Trophoblast cell (in vitro differentiated cells and primary cell): ENCODE measurements at places on chromosomes 16 and 17.

GRCh38 chr16:85312642-85313525, 200.6 kb upstream of the CIBAR2 start:
- no peaks in the 10 kb centered on the region for H3K36me3 ChIP-seq
- peak; percentile 35 for DNase-seq
- H3K27ac ChIP-seq, result no peak overlapping the region
- no peak overlapping the region for H3K4me3 ChIP-seq
- H3K27me3 ChIP-seq, result no peaks in the 10 kb centered on the region
- H3K4me1 ChIP-seq, result peaks cover 12% of the 10 kb centered on the region

DNA sequence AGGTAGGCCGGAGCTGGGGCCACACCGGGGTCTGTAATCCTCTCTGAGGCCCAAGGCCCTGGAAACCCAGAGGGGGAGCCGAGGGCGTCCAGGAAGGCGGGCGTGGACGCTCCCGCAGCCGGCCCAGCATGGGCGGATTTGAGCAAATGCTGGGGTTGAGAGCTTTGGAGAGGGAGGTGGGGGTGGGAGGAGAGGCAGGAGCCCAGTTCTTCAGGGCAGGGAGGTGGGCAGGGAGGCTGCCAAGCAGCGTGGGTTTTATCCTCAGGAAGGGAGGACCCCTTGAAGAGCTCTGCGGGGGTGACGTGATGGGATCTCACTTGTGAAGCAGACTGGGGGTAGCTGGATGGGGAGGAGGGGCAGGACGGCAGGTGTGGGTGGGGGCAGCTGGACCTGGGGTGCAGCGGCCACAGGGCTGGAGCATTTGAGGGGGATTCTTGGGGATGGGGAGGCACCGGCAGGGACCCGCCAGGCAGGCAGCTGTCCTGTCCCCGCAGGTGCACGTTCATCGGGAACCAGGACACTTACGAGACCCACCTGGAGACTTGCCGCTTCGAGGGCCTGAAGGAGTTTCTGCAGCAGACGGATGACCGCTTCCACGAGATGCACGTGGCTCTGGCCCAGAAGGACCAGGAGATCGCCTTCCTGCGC, 17.2 kb downstream of the TRAF7 start:
- no peaks in the 10 kb centered on the region for H3K4me1 ChIP-seq
- H3K4me3 ChIP-seq, result no peak overlapping the region
- no peak overlapping the region for H3K27ac ChIP-seq
- H3K36me3 ChIP-seq, result peaks cover 91% of the 10 kb centered on the region

DNA sequence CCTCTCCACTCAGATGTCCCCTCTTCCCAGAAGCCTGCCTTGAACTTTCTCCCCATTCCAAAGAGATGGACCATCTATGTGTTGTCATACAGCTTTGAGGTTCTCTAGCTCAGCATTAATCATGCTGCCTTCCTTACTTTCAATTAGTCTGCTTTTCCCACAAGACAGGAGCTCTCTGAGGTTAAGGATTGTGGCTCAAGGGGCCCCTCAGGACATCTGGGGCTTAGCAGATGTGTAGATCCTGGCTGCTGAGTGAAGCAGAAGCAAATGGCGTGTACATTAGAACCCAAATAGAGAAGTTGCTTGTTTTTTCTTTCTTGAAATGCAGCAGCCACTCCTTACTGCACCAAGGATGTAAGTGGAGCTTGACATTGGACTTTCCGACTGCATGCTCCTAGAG, 330.5 kb upstream of the TNRC6C start:
- DNase-seq, result no peak
- no peaks in the 10 kb centered on the region for H3K4me1 ChIP-seq
- H3K4me3 ChIP-seq, result no peak overlapping the region
- H3K27me3 ChIP-seq, result no peaks in the 10 kb centered on the region

DNA sequence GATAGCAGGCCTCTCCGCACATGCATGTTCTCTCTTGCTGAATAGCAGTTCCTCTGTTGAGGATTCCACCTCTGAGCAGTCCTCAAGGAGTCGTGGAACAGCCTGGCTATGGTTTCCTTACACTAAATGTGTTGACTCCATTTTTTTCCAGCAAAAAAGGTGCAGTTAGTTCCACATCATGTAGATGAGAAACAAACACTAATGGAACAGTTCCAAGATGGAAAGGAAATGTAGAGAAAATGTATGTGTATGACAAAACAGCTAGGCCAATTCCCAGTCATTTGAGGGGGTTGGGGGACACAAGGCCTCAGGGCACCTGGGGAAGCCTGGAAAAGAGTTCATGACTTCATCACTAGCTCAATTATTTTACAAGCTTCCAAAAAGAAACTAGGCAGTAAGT, 90.0 kb downstream of the CFDP1 start:
- H3K36me3 ChIP-seq, result no peaks in the 10 kb centered on the region
- H3K27me3 ChIP-seq, result no peaks in the 10 kb centered on the region
- H3K27ac ChIP-seq, result peak overlapping the region; percentile 100
- DNase-seq, result no peak
- peaks cover 29% of the 10 kb centered on the region for H3K4me1 ChIP-seq

GRCh38 chr16:24170407-24170806, 85.7 kb upstream of the CACNG3 start:
- H3K36me3 ChIP-seq, result no peaks in the 10 kb centered on the region
- no peak overlapping the region for H3K4me3 ChIP-seq
- H3K27ac ChIP-seq, result no peak overlapping the region
- no peak for DNase-seq
- H3K27me3 ChIP-seq, result no peaks in the 10 kb centered on the region
- no peaks in the 10 kb centered on the region for H3K4me1 ChIP-seq

DNA sequence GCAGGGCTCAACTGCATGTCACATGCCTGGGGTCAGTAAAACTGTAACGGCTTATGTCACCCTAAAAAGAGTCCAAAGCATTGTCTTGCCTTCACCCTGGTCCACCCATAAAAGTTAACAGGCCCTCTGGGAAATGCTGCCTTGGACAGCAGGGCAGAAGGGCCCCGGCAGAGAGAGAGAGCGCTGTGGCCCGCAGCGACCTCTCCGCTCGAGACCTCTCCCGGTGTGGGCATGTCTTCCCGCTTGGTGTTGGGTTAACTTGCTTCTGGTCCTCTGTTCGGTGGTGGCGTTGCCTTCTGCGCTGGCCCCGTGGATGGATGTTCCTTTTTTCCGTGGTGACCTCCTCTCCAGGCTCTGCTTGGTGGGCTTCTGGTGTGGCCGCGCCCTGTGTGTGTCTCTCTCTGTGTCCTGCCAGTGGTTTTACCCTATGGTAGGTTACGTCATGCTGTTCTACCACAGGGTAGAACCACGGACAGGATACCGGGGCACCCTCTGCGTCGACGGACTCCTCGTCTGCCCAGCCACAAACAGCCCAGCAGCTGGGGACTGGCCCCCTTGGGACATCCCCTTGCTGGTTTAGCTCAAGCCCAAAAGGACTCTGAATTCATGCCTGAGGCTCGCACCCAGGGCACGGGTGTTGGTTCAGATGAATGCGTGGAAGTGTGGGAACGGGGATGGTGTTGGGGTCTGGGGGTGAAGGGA, 18.3 kb upstream of the CLEC18A start:
- no peak overlapping the region for H3K27ac ChIP-seq
- no peak overlapping the region for H3K4me3 ChIP-seq
- no peak for DNase-seq
- H3K36me3 ChIP-seq, result peaks cover 50% of the 10 kb centered on the region

GRCh38 chr17:66337268-66337667, 34.9 kb downstream of the PRKCA start:
- H3K4me3 ChIP-seq, result no peak overlapping the region
- H3K27me3 ChIP-seq, result no peaks in the 10 kb centered on the region
- no peaks in the 10 kb centered on the region for H3K4me1 ChIP-seq
- H3K27ac ChIP-seq, result no peak overlapping the region

DNA sequence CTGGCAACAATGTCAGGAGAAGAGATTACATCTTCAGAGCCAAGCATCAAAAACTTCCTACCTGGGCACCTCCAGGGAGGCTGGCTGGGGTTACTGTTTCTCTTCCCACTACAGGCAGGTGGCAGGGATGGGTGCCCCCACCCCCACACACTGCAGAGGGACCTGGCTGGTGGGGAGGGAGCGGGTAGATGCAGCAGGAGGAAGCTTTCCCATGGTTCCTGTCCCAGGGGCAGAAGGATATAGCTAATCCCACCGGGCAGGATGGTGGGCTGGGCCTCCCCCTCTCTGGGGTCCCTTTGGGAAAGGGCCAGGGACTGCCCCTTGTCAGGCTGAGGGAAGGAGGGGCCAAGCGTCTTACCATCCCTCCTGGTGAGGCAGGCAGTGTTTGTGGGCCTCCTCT, 16.7 kb upstream of the MTMR4 start:
- H3K4me1 ChIP-seq, result peaks cover 25% of the 10 kb centered on the region
- no peak overlapping the region for H3K27ac ChIP-seq
- H3K4me3 ChIP-seq, result no peak overlapping the region
- H3K36me3 ChIP-seq, result no peaks in the 10 kb centered on the region
- no peak for DNase-seq

- H3K4me3 ChIP-seq, result no peak overlapping the region
- H3K27ac ChIP-seq, result no peak overlapping the region
- no peak for DNase-seq
- peaks cover 34% of the 10 kb centered on the region for H3K36me3 ChIP-seq
Observed at GRCh38 chr17:6608321-6608720, 32.2 kb downstream of the KIAA0753 start.

DNA sequence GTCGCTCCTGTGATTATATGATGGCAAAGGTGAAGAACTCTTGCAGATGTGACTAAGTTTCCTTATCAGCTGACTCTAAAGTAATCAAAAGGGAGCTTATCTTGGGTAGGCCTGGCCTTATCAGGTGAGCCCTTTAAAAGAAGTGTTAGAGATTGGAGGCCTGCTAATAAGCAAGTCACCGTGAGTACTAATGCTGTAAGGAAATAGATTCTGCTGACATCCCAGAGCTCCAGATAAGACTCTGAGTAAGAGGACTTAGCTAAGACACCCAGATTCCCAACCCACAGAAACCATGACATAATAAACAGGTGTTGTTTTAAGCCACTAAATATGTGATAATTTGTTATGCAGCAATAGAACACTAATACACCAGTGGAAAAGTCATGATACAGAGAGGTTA, 99.9 kb upstream of the FAM20A start:
- H3K36me3 ChIP-seq, result no peaks in the 10 kb centered on the region
- no peaks in the 10 kb centered on the region for H3K4me1 ChIP-seq
- no peak overlapping the region for H3K27ac ChIP-seq
- DNase-seq, result no peak
- no peaks in the 10 kb centered on the region for H3K27me3 ChIP-seq

DNA sequence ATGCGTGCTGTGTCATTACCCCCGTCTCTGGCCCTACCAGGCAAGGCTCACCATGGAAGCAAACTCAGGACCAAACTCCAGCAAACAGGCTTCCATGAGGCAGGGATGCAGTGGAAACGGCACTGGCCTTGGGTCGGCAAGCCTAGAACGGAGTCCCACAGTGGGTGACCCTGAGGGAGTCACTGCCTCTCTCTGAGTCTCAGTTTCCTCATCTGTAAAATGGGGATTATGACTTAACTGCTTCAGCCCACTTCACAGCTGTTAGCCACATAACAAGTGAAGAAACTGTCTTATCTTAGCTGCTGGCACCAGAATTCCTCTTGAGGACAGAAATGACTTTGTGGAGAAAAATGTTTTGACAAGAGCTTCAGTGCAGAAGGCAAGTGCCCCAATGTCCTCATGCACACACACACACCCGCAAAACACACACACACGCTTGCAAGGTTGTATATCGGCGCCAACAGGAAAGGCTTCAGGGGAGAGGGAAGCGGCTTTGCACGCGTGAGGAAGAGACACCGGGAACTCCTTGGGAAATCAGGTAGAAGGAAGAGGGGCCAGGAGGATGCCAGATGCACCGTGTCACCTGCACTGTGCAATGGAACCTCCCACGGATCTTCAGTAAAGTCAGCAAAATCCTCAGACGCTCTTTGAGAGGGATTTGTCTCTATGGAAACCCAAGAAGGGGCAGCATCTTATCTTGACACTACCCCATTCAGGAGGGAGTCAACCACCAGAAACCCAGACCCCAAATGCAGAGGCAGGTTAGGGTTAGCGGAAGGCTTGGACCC, 53.7 kb downstream of the GSG1L start:
- H3K36me3 ChIP-seq, result no peaks in the 10 kb centered on the region
- H3K27ac ChIP-seq, result no peak overlapping the region
- H3K27me3 ChIP-seq, result no peaks in the 10 kb centered on the region

DNA sequence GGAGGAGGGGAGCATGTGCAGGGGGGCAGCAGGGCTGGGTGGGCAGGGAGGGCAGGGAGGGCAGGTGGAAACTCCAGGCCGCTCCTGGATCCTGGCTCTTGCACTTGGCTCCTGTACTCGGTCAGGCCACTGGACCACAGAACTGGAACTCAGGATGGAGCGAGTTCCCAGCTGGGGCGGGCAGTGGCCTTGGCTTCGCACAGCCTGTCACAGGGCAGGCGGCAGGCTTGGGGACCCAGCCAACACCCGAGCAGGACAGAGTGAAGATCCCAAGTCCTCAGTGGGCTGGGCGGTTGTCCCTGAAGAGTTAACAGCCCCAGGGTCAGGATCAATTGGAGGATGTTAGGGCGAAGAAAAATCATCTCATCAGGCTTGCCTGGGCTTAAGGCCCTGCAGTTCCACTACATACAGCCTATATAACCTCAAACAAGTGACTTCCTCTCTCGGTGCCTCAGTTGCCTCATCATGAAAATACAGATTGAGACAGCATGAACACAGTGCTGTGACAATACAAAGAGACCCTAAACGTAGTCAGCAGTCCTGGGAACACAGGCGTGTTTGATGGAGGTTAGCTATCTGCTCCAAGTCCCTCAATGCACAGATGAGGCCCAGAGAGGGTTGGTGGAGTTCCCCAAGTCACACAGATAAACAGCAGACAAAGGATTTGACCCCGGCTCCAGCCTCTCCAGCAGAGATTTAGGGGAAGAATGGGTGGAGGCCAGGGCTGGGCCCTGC, 21.9 kb downstream of the ZNF423 start:
- H3K4me3 ChIP-seq, result no peak overlapping the region
- H3K27ac ChIP-seq, result no peak overlapping the region
- peaks cover 35% of the 10 kb centered on the region for H3K4me1 ChIP-seq
- H3K36me3 ChIP-seq, result no peaks in the 10 kb centered on the region
- no peak for DNase-seq

- no peak overlapping the region for H3K4me3 ChIP-seq
- no peak for DNase-seq
- no peak overlapping the region for H3K27ac ChIP-seq
Observed at GRCh38 chr16:15450624-15451023, 16.2 kb downstream of the BMERB1 start.

GRCh38 chr16:74279805-74280204, 16.8 kb upstream of the PSMD7 start:
- H3K27me3 ChIP-seq, result no peaks in the 10 kb centered on the region
- H3K27ac ChIP-seq, result no peak overlapping the region
- no peaks in the 10 kb centered on the region for H3K36me3 ChIP-seq
- H3K4me3 ChIP-seq, result no peak overlapping the region
- peaks cover 11% of the 10 kb centered on the region for H3K4me1 ChIP-seq
